ENCODE measurements at places on chromosomes 13 and 19.

GRCh38 chr13:27168906-27169657, 2.5 kb downstream of the USP12 start:
- no peak for DNase-seq

- no peak for DNase-seq
Measured at GRCh38 chr19:8212212-8212611, 3.0 kb downstream of the CERS4 start.

DNA sequence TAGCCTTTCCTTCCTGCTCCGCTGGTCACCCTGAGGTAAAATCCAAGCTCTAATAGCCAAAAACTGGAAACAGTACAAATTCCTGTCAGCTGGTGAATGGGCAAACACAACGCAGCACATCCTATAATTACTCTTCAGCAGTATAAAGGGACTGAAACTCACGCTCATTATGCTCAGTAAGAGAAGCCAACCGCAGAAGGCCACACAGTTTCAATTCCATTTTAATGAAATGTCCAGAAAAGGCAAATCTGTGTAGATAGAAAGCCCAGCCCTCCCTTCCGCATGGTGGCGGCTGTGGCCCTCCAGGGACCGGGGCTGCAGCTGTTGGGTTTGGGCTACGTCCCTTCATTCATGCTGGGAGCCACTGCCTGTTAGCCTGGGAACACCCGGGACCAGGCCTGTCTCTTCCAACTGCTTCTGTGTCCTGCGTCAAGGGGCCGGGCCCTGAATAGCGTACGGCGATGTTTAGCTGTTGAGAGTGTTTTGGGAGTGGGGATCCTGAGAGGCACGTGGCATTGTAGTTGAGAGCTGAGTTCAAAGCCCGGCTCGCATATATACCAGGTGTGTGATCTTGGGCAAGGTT, 23.5 kb downstream of the NKPD1 start:
- DNase-seq: no peak

DNA sequence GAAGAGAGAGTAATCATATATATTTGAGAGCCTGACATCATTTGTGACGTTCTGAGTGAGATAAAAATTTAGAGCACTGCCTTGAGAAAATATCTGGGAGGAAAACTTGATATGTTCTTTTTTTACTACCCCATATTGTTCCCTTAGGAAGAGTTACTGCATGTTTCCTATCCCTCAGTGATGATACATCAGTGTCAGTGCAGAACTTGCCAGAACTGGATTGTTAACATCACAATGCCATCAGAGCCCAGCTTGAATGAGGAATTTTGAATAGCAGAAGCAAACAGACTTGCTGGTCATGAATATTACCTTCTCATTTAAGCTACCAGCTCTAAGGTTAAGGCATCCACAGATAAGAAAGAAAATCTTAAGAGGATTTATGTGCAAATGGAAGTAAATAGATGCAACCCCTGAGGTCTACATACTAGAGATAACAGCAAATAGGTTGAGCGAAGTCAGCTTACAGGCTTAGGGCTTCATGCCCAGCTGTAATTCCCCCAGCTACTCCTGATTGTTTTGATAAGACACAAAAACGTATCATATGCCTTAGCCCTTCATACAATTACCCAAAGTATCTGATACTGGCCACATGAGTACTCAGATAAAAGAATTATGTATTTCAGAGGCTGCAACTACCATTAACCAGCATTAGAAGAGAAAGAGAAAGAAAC, 313.7 kb upstream of the ATXN8OS start:
- DNase-seq: no peak

DNA sequence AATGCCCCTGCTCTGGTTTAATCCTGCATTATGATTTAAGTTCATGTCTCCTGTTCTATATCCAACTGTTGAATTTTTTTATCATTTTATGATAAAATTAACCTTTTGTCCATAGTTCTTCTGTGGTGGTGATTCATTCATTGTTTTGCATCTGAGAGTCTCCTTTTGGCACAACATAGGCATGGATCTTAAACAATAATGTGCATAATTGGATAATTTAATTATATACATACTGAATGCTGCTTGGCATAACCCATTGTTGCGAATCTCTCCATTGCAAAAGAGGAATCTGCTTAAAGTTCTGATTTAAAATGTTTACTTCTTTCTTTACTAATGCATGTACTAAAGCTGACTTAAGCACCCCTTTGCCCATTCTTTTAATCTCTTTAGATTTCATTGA, 2788.4 kb downstream of the PCDH9 start:
- DNase-seq: no peak

Data from activated naive CD8-positive, alpha-beta T cell treated with anti-CD3 and anti-CD28 coated beads, Interleukin-2, amount 50 U/mL, for 16 hours (primary cell).